ENCODE measurements at places on chromosomes 4 and X.

- DNase-seq, result no peak
Observed at GRCh38 chr4:155603360-155603891, 63.2 kb upstream of the GUCY1A1 start.

DNA sequence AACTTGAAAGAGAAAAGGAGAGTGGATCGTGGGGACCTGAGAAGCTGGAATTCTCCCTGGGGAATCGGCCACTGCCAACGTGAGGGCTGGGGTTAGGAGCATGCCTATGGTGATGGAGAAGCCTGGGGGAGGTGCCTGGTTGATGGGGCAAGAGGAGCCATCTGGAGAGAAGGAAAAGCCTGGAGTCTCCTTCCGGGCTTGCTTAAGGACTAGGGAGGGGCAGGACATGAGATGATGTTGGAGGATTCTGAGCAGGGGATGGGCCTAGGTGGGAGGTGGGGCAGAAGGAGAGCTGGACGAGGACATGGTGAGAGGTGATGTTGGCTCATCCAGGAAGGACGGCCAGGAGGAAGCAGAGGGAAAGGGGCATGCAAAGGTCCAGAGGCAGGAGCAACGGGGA, 35.0 kb upstream of the GYG2 start:
- no peak for DNase-seq

- no peak for DNase-seq
Observed at GRCh38 chr4:122293374-122294365, 85.1 kb upstream of the ADAD1 start.

DNA sequence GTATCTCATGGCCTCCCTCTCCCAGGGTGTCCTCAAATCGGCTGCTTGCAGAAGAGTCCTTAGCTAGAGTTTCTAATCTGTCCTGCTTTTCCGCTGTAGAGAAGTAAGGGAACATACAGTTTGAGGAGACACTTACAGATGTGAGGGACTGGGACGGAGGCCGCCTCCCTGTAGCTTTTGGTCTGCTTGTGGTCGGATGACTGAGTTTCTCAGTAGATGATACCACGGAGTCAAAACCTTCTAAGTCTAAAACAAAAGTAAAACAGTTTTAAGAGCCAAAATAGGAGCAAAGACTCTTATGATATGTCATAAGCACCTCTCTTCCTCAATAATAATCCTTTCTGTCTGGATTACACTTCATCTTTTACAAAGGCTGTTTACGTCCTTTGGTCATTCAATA, 34.5 kb upstream of the MAP3K15 start:
- no peak for DNase-seq

- DNase-seq, result no peak
Observed at GRCh38 chrX:72020788-72021187, 110.1 kb downstream of the NHSL2 start.

- DNase-seq, result no peak
Observed at GRCh38 chr4:108301545-108302251, 133.0 kb upstream of the LEF1 start.

DNA sequence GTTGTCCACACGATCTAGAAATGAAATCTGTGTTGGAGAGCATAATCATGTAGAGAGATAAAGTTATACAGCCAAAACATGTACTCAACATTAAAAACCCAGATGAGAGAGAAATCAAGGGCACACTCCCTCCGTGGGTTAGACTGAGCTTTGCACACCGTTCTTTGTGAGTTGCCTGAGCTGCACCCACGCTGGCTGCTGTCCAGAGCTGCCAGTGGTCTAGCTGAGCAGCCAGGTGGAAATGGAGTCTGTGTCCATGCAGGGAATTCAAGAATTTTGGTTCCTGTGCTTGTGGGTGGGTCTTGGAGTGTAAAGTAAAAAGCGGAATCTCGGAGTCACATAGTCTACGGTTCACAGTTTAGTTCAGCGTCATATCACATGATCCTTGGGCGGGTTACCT, 84.6 kb downstream of the GPR143 start:
- DNase-seq, result no peak

- no peak for DNase-seq
Observed at GRCh38 chrX:68995386-68995779, 166.6 kb downstream of the EFNB1 start.

GRCh38 chr4:176875446-176875930, 82.8 kb upstream of the VEGFC start:
- DNase-seq, result no peak

- DNase-seq, result no peak
Observed at GRCh38 chr4:83054928-83055327, 19.9 kb downstream of the COPS4 start.

DNA sequence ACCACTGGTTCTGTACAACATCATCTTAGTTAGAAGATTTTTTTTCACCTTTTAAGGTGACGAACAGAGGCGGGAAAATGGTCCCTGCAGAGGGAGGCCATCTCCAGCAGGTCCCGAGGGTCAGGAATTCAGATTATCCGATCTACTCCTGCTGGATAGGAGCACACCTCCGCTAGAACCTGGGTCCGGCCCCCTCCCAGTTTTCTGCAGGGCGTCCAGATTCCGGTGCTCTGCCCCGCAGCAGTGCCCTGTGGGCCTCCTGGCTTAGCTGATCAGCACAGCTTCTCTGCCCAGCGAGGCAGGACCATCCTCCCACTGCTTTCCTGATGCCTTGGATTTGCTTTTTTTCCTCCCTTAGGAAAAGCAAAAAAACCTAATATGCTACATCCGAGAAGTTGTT, 2.3 kb downstream of the TBL1X start:
- no peak for DNase-seq

GRCh38 chr4:97432551-97432950, 710.7 kb downstream of the STPG2 start:
- DNase-seq, result no peak

DNA sequence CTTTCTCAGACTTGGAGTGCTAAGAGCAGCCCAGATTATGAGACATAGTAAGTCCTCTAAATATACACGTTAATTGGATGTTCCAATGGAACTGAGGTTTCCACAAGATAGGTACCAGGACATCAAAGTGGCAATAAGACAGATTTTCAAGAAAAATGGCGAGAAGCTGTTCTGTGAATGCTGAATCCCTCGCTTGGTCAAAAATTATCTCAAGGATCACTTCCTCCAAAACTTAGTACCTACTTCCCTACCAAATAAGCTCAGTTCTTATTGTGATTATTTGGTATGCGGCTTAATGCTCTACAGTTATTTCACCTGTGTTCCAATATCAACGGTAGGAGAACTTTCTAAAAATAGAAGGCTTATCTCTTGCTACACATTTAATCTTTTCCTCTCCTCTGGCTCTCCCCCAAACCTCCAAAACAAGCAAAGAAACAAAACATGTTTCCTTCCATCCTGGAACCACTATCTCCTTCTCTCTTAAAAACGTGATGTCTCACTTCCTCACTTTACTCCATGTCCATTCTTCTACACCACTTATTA, 14.7 kb downstream of the PDGFC start:
- no peak for DNase-seq

DNA sequence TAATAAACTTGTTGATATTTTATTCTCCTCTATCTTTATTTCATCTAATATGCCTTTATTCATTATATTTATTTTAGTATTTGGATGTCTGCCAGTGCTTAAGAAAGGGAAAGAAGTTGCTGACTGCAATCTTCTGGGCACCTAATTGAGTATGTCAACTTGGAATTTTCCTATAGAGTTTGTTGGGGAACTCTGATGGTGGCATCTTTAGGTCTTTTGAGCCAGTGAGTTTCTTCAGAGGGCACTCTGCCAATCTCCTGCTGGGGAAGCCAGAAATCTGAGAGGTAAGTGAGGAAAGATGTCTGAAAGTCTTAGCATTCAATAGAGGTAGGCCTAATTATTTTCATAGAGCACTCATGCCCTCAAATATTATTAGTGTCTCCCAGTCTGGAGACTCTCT, 475.0 kb downstream of the GABRG1 start:
- DNase-seq, result no peak

DNA sequence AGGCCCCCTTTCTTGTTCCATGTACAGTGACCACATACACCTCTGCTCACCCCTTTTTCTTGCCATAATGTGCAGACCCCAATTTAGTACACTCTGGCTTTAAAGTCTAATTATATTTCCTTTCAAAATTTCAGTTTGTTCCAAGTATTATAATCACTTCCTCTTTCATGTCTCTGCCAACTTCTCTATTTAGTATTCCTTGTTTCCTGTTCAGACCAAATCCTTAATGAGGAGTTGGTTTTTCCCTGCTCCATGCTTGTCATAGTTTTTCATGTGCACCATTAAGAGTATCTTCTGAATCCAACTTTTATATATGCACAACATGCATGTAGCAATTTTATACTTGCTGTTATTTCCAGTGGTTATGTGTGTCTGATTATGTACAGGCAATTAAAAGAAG, 32.3 kb downstream of the USP53 start:
- DNase-seq, result no peak

GRCh38 chr4:116401293-116401692, 684.1 kb downstream of the TRAM1L1 start:
- no peak for DNase-seq

DNA sequence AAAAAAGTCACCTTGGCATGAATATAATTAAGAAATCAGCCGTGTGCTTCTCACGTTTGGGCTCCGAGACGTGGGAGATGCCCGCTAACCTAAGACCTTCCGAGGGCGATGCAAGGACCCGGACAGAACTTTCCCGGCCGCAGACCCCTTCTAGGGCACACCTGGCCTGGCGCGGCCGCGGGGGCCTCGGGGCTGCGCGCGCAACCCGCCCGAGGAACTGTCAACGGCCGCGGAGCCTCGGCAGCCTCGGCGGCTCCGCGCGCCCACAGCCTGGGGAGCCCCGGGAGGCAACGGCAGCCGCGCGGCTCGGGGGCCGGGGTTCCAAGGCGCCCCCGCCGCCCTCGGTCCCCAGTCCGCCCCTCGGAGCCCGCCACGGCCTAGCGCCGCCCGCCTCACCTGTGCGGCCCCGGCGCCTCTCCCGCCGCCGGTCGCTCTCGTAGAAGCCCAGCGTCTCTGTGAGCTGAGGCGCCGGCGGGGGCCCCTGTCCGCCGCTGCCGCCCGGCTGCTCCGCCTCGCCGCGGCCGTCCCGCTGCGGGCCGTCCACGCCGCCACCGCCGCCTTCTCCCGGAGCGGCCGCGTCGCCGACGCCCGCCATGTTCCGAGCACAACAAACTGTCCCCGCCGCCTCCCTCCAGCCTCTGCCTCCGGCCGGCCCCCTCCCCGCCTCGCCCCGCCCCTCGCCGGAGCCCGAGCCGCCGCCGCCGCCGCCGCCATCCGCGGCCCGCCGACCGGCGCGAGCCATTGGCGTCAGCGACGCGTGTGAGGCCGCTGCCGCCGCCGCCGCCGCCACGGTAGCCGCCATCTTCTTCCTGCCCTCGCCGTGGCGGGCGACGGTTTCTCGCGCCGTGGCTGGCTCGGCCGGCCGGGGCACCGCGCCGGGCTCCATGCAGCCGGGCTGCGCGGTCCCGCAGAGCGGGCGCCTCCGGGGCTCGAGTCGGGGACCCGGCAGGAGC, at the start of gene TAPT1:
Gene TAPT1, minus strand, starts transcription at position 609 of the 953 bp plus-strand sequence. Its CDS starts 14 bp downstream, at position 595.
- peak; percentile 55 for DNase-seq
